A549 treated with Mapracorat at 1 μM for 4 hours (cell line): ENCODE measurements at places on chromosomes 6 and 20. TPM values are rescaled to one million over a fixed set of nuclear protein-coding genes. Genes with fewer than 3 reads are reported as not detected.

Gene FAM83C
- 0.05 to 0.12 TPM (median 0.07 TPM) in 5 replicates for total RNA-seq

Gene KIF6
- 0.11 to 0.35 TPM (median 0.30 TPM) in 5 replicates for total RNA-seq

Gene SIRPD
- total RNA-seq, result not detected in 5 replicates

Gene GGTLC1
- total RNA-seq, result not detected in 5 replicates

Gene NKX2-2
- not detected in 5 replicates for total RNA-seq

Gene ILRUN
- total RNA-seq, result 30.3 to 34.7 TPM (median 31.7 TPM) in 5 replicates

Gene SLC16A10
- total RNA-seq, result 0.22 to 0.87 TPM (median 0.50 TPM) in 5 replicates

Gene ARMC12
- 0.26 to 0.97 TPM (median 0.55 TPM) in 5 replicates for total RNA-seq

Gene MTO1
- 8.9 to 14.9 TPM (median 9.7 TPM) in 5 replicates for total RNA-seq

Gene HLA-DPA1
- total RNA-seq, result not detected in 5 replicates

Gene KCNB1
- 0.98 to 3.6 TPM (median 1.3 TPM) in 5 replicates for total RNA-seq

Gene CTAGE9
- not detected in 5 replicates for total RNA-seq

Gene PACRG
- total RNA-seq, result 0.13 TPM in 1 of 5 replicates, not detected in the others

Gene CDH26
- 0.04 to 0.27 TPM (median 0.22 TPM) in 4 of 5 replicates, not detected in the other for total RNA-seq
